ENCODE measurements at places on chromosomes 6 and 20. TPM values are rescaled to one million over a fixed set of nuclear protein-coding genes. Genes with fewer than 3 reads are reported as not detected.

DNA sequence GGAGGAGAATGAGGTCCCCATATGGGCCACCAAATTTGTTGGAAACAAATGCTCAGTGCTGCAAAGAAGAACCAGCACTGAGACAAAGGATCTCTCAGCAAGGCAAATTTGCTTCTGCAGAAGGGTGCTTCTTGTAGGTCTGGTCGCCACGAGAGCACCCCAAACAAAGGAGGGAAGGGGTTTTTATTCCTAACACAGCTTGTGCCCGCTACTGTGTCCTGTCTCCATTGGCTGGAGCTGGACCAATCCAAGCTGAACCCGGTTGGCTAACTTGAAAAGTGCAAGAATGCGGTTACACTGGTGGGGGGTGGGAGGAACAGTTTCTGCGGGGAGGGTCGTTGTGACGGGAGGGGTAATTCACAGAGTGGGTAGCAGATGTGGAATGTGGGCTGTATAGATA lies 54.1 kb upstream of the TULP1 start:
- no peak for DNase-seq
- no peaks in the 10 kb centered on the region for H3K36me3 ChIP-seq
- H3K4me3 ChIP-seq = no peak overlapping the region

GRCh38 chr6:148657048-148657447 lies 89.8 kb upstream of the UST start:
- H3K27me3 ChIP-seq = no peaks in the 10 kb centered on the region
- no peaks in the 10 kb centered on the region for H3K36me3 ChIP-seq
- DNase-seq = no peak
- H3K4me3 ChIP-seq = no peak overlapping the region
- H3K27ac ChIP-seq = peak overlapping the region; percentile 24

DNA sequence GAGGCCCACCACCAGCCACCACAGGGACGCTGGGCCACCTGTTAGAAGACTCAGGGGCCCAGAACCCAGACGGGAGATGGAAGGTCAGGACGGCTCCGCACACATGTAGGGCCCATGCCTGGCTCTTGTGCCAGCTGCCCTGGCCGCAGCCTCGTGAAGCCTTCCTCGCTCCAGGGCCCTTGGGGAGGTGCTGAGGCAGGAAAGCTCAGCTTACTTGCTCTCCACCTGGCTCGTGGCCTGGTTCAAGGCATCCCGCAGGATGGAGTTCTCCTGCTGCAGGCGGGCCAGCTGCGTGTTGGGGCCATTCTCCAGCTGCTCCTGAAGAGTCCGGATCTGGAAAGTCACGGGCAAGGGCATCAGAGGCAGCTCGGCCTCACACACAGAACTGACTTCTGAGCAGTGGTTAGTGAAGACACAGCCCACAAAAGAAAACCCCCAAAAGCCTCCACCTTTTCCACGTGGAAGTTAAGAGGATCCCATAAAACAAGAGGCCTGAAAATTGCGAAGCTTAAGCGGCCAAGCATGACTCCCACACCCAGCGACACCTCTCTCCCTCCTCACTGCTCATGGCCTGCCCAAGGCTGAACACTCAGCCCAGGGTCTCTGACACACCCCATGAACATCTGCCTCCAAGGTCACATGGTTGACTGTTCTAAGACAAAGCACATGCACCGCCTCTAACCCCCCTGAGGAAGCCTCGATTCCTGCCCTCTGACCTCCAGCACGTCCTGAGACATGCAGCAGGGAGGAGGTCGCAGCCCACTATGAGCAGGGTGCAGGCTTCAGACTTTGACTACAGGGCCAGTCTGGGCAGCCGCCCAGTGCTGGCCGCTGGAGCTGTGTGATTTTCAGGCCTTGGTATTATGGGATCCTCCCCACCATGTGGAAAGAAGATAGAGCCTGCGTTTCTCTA lies 46.5 kb downstream of the RRBP1 start:
- H3K4me3 ChIP-seq = no peak overlapping the region
- H3K27me3 ChIP-seq = no peaks in the 10 kb centered on the region
- H3K27ac ChIP-seq = peak overlapping the region; percentile 32
- peaks cover 57% of the 10 kb centered on the region for H3K36me3 ChIP-seq

DNA sequence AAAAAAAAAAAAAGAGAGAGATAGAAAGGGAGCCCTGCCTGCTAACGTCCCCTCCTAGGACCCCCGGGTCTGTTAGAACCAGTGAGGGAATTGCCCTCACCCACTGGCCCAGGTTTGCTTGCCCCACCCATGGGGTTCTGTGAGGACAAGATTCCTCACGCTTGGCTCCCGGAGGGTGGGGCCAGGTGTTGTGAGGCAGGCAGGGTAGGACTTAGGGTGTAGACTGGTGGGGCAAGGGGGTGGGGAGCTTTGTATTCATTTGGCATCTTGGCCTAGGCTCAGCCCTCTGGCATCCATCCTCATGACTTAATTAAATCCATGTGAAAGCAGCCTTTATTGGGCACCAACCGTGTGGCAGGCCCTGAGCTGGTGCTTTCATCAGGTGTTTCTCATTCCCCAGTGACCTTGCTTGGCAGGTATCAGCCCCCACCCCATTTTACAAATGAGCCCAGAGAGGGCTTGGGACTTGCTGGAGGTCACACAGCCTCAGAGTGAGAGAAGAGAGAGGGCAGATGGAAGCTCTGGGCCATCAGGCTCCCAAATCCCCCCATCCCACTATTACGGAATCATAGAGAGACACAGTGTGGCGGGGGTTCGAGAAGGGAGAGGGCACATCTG lies 19.0 kb downstream of the RAB44 start:
- H3K27me3 ChIP-seq = no peaks in the 10 kb centered on the region
- H3K27ac ChIP-seq = no peak overlapping the region
- H3K4me1 ChIP-seq = no peaks in the 10 kb centered on the region

The SIRPG gene
- not detected for total RNA-seq

DNA sequence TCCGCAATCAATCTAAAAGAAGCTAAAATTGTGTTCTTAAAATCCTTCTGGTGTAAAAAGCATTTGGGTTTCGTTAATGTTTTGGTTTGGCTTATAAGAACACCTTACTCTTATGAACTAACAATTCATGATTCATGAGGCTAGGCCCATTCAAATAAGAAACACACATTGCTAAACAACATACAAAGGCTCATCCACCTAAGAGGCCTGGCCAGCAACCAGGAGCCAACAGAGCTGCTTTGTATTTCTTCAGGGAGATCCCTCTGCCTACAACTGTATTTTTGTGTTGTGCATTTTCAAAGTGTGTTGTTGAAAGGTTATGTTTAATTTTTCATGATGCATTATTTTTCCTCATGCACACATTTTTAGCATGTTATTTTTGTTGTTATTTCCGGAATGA lies 98.6 kb downstream of the PTPRK start:
- no peaks in the 10 kb centered on the region for H3K36me3 ChIP-seq
- no peaks in the 10 kb centered on the region for H3K27me3 ChIP-seq
- DNase-seq = no peak
- H3K4me3 ChIP-seq = no peak overlapping the region
- H3K27ac ChIP-seq = no peak overlapping the region
- no peaks in the 10 kb centered on the region for H3K4me1 ChIP-seq

DNA sequence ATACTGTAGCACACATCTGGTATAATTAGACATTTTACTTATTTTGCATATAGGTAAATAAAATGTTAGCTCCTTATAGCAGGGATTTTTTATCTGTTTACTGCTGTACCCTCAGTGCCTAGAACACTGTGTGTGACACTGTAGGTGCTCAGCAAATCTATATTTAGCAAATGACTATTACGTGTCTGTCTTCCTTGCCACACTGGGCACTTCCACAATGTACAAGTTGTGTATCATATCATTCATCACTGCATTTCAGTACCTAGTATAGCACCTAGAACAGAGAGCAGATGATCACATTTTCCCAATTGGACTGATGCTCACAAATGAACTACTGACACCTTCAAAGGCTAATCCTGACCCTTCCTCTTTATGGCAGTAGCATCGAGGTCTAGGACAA lies 115.6 kb downstream of the MYB start:
- no peaks in the 10 kb centered on the region for H3K36me3 ChIP-seq
- no peak for DNase-seq
- no peak overlapping the region for H3K4me3 ChIP-seq
- H3K4me1 ChIP-seq = peaks cover 2% of the 10 kb centered on the region
- H3K27me3 ChIP-seq = no peaks in the 10 kb centered on the region
- no peak overlapping the region for H3K27ac ChIP-seq

The CLDN20 gene
- not detected for total RNA-seq

DNA sequence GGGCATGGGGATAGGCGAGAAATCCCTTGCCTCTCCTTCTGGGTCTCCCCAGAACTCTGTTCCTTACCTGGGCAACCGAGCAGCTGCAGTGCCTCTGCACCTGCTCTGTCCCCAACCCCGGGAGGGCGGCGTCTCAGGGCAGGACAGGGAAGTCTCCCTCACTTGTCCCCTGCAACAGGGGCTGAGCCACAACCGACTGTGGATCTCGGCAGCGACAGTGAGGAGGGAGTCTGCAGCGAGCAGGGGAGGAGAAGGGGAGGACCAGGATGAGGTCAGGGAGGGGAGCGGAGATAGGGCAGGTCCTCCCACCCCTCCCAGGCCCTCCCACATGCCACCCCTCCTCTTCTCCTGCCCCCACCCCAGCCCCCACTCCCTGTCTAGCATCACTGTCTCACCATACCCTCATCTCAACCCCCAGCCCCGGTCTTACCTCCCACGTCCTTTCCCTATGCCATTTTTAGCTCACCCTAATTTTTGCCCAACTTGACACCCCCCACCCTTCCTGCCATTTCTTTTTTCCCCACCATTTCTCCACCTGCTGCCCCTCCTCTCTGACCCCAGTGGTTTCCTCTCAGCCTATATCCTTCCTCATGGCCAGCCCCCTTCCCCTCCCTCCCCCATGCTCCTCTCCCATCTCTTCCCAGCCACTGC lies at the start of gene TNXB:
TNXB (minus strand) TSS at position 225 of the 651 bp plus-strand sequence. CDS start 11,140 bp downstream, outside the sequence.
- H3K27me3 ChIP-seq = no peaks in the 10 kb centered on the region
- no peaks in the 10 kb centered on the region for H3K36me3 ChIP-seq
- H3K4me1 ChIP-seq = peaks cover 13% of the 10 kb centered on the region
- no peak for DNase-seq

- DNase-seq = no peak
- no peaks in the 10 kb centered on the region for H3K27me3 ChIP-seq
- no peaks in the 10 kb centered on the region for H3K36me3 ChIP-seq
- no peaks in the 10 kb centered on the region for H3K4me1 ChIP-seq
- H3K27ac ChIP-seq = no peak overlapping the region
- H3K4me3 ChIP-seq = no peak overlapping the region
Observed at GRCh38 chr6:45707176-45707575, 308.5 kb downstream of the CLIC5 start.

GRCh38 chr6:319177-320131 lies 27.2 kb downstream of the DUSP22 start:
- H3K4me1 ChIP-seq = no peaks in the 10 kb centered on the region
- H3K27ac ChIP-seq = no peak overlapping the region

- H3K4me3 ChIP-seq = no peak overlapping the region
- no peak for DNase-seq
- H3K4me1 ChIP-seq = peaks cover 20% of the 10 kb centered on the region
- H3K36me3 ChIP-seq = no peaks in the 10 kb centered on the region
Observed at GRCh38 chr6:151001387-151002056, 136.0 kb downstream of the MTHFD1L start.

- no peak overlapping the region for H3K27ac ChIP-seq
- peaks cover 14% of the 10 kb centered on the region for H3K4me1 ChIP-seq
- no peaks in the 10 kb centered on the region for H3K36me3 ChIP-seq
- H3K27me3 ChIP-seq = no peaks in the 10 kb centered on the region
- H3K4me3 ChIP-seq = no peak overlapping the region
Observed at GRCh38 chr6:158793432-158793831, 25.7 kb downstream of the EZR start.

The DLK2 gene
- not detected for total RNA-seq

DNA sequence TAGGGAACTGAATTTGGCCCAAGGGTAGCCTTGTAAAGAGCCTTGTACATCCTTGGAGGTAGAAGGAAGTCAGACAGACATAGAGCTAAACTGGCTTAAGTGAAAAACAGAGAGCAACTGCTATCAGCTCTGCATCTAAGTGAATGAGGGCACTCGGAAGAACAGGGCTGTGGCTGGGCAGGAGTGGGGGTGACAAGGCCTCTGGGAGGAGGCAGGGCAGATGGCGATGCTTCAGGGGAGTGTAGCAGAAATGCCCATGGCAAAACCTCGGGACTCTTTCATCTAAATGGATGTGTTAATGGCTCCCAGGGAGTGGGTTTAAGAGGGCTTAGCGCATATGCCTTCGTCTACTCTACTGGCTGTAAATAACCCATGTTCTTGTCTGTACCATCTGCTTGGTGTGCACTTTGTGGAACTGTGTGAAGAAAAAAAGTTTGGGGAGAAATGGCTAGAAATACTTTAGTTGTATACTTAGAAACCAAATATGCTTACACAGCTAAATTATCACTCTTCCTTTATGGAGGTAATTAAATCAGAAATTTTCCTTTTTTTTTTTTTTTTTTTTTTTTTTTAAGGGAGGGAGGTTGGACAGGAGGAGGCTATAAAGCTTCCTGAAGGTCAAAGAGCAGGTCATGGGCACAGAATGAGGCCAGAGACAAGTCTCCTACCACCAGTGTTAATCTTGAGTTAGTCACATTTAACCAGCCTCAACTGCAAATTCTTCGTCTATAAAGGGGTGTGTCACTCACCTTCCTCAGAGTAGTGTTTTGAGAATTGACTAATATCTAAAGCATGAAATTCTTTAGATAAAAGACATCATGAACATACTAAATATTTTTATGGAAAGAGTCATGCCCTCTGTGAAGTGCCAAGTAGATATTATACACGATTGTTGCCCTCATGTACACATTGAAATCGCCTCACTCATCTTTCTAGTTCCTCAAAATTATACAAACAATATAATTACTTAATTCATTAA lies 60.9 kb downstream of the FYN start:
- H3K27ac ChIP-seq = no peak overlapping the region
- H3K4me3 ChIP-seq = no peak overlapping the region
- H3K4me1 ChIP-seq = no peaks in the 10 kb centered on the region
- DNase-seq = no peak
- H3K36me3 ChIP-seq = no peaks in the 10 kb centered on the region

GRCh38 chr6:139114746-139115145 lies 20.1 kb upstream of the HECA start:
- no peak overlapping the region for H3K27ac ChIP-seq
- H3K36me3 ChIP-seq = no peaks in the 10 kb centered on the region
- no peak for DNase-seq
- H3K4me1 ChIP-seq = no peaks in the 10 kb centered on the region

- H3K4me3 ChIP-seq = no peak overlapping the region
- no peak overlapping the region for H3K27ac ChIP-seq
- H3K36me3 ChIP-seq = no peaks in the 10 kb centered on the region
- H3K4me1 ChIP-seq = no peaks in the 10 kb centered on the region
- H3K27me3 ChIP-seq = no peaks in the 10 kb centered on the region
Observed at GRCh38 chr6:127737009-127737486, 160.1 kb downstream of the C6orf58 start.

GRCh38 chr6:161954077-161954476 lies 680.2 kb upstream of the AGPAT4 start:
- no peaks in the 10 kb centered on the region for H3K27me3 ChIP-seq
- no peaks in the 10 kb centered on the region for H3K36me3 ChIP-seq
- DNase-seq = no peak

GRCh38 chr20:32333988-32334885 lies 23.9 kb upstream of the ASXL1 start:
- H3K27me3 ChIP-seq = no peaks in the 10 kb centered on the region
- no peak overlapping the region for H3K27ac ChIP-seq
- H3K4me3 ChIP-seq = no peak overlapping the region
- peaks cover 9% of the 10 kb centered on the region for H3K4me1 ChIP-seq
- H3K36me3 ChIP-seq = no peaks in the 10 kb centered on the region

The EDN1 gene
- 1.4 TPM for total RNA-seq

Data from adrenal gland (tissue), 19 donors.